Activated CD8-positive, alpha-beta T cell treated with anti-CD3 and anti-CD28 coated beads, Interleukin-2, amount 10 ng/mL, durations not matched to agents 7 days and 5 days (primary cell): ENCODE measurements at places on chromosomes 3 and 15. TPM values are rescaled to one million over a fixed set of nuclear protein-coding genes. Genes with fewer than 3 reads are reported as not detected.

The STRA6 gene
- not detected for total RNA-seq

- H3K36me3 ChIP-seq = peaks cover 6% of the 10 kb centered on the region
- no peak overlapping the region for H3K4me3 ChIP-seq
- H3K4me1 ChIP-seq = peaks cover 63% of the 10 kb centered on the region
Measured at GRCh38 chr3:187970106-187970505, 183.9 kb upstream of the LPP start.

GRCh38 chr15:52068004-52068615, 44.5 kb downstream of the BCL2L10 start:
- peaks cover 3% of the 10 kb centered on the region for H3K27me3 ChIP-seq
- peaks cover 23% of the 10 kb centered on the region for H3K36me3 ChIP-seq
- H3K27ac ChIP-seq = no peak overlapping the region
- DNase-seq = no peak
- H3K4me1 ChIP-seq = peaks cover 14% of the 10 kb centered on the region

The EFCC1 gene
- total RNA-seq = 0.13 TPM

GRCh38 chr15:89649716-89650115, 5.6 kb downstream of the KIF7 start:
- H3K4me1 ChIP-seq = peaks cover 8% of the 10 kb centered on the region
- H3K27me3 ChIP-seq = peaks cover 17% of the 10 kb centered on the region
- H3K27ac ChIP-seq = no peak overlapping the region
- no peaks in the 10 kb centered on the region for H3K36me3 ChIP-seq

GRCh38 chr3:100825574-100825973, 116.3 kb downstream of the TFG start:
- no peak overlapping the region for H3K27ac ChIP-seq
- no peaks in the 10 kb centered on the region for H3K4me1 ChIP-seq
- H3K27me3 ChIP-seq = peaks cover 21% of the 10 kb centered on the region
- no peak for DNase-seq
- H3K36me3 ChIP-seq = no peaks in the 10 kb centered on the region
